A549 treated with RU486 at 1 μM for 4 hours (cell line): ENCODE measurements at places on chromosomes 11 and 22. TPM values are rescaled to one million over a fixed set of nuclear protein-coding genes. Genes with fewer than 3 reads are reported as not detected.

Gene SYT7
- total RNA-seq, result 0.71 to 1.4 TPM (median 0.88 TPM) in 5 replicates

Gene OR52A1
- total RNA-seq, result not detected in 5 replicates

Gene LRRC75B
- 4.8 to 10.2 TPM (median 8.9 TPM) in 5 replicates for total RNA-seq

Gene CNTN5
- not detected in 5 replicates for total RNA-seq

Gene ARHGEF17
- total RNA-seq, result 8.5 to 14.0 TPM (median 10.4 TPM) in 5 replicates

Gene MPPED2
- not detected in 5 replicates for total RNA-seq

Gene TIRAP
- total RNA-seq, result 6.2 to 6.8 TPM (median 6.3 TPM) in 5 replicates

Gene LUZP2
- total RNA-seq, result not detected in 5 replicates

Gene MMP3
- 0.31 to 0.45 TPM in 2 of 5 replicates, not detected in the others for total RNA-seq

Gene MMP8
- total RNA-seq, result not detected in 5 replicates

Gene MYOD1
- total RNA-seq, result not detected in 5 replicates

Gene BDNF
- total RNA-seq, result 5.6 to 9.5 TPM (median 7.5 TPM) in 5 replicates

Gene TSGA10IP
- total RNA-seq, result not detected in 5 replicates

Gene FREY1
- 0.20 to 1.00 TPM (median 0.32 TPM) in 3 of 5 replicates, not detected in the others for total RNA-seq

Gene GAS2
- total RNA-seq, result 0.41 to 1.2 TPM (median 0.72 TPM) in 5 replicates
